ENCODE measurements at places on chromosomes 7 and 10.

DNA sequence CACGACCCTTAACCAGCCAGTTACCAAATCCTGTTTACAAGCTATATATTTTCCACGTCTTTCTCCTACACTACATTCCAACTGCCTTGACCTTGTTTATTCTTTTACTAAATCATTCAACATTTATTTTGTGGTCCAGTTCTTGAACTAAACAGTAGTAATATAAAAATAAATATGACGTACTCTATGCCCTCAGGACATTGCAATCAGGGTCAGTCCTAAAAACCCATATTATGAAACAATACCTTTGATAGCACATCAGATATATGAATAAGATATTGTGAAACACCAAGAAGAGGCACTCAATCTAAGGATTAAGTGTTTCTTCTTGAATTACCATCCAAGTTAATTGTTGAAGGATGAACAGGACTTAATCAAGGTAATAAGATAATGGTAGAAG lies 52.5 kb upstream of the WNT16 start:
- DNase-seq, result no peak

GRCh38 chr7:157851501-157852067 lies 514.8 kb downstream of the DNAJB6 start:
- DNase-seq, result no peak

DNA sequence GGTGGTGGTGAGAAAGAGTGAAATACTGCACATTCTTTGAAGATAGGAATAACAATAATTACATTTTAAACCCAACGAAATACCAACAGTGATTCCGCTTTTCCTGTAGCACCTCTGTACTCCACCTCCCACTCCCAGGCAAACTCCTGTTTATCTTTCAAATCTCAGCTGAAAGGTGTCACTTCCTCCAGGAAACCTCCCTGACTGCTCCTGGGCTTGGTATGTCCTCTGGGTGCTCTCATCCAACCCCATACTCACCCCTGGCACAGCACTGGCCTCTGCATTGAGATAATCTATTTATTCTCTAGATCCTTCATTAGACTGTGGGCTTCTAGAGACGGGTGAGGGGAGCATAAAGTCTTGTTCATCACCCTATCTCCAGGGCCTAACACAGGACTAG lies 148.0 kb downstream of the MYOF start:
- no peak for DNase-seq

GRCh38 chr10:110118891-110119621 lies 88.3 kb upstream of the MXI1 start:
- DNase-seq, result no peak

DNA sequence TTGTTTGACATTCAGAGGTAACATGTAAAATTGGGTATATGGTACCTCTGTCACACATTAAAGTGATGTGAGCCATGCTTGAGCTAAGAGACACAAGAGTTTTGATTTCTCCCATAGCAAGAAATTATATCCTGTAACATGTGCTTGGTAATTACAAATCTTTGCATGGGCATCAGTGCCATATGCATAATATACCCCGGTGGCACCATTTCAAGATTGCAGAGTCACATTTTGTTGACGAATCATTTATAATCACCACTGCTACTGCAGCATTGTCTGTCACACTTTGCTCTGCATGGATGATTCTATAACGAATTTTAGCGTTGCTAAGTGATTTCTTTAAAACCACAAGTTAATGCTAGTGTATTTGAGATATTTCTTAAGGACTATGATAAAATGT lies 443.7 kb upstream of the LRRN3 start:
- no peak for DNase-seq

GRCh38 chr7:51040787-51041186 lies 258.1 kb upstream of the GRB10 start:
- DNase-seq, result no peak

All from GM13976 (cell line).